ENCODE measurements at places on chromosomes 12 and 14. TPM values are rescaled to one million over a fixed set of nuclear protein-coding genes. Genes with fewer than 3 reads are reported as not detected.

DNA sequence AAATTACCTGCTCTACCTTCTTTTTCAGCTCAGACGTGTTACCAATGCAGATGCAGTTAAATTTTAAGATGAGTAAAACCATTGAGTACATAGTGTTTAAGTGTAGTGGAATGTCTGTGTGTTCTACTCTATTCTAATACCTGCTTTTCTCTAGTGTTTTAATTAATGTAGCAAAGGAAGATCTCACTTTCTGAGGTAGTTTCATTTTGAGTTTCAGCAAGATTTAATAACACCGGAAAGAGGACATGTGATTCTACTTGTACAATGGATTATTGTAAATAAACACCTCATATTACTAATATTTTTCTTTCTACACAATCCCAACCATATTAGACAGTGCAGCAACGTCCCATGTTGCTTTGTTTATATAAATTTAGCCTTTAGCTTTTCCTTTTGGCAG is 315.4 kb downstream of the RAD51B start:
- DNase-seq: no peak

DNA sequence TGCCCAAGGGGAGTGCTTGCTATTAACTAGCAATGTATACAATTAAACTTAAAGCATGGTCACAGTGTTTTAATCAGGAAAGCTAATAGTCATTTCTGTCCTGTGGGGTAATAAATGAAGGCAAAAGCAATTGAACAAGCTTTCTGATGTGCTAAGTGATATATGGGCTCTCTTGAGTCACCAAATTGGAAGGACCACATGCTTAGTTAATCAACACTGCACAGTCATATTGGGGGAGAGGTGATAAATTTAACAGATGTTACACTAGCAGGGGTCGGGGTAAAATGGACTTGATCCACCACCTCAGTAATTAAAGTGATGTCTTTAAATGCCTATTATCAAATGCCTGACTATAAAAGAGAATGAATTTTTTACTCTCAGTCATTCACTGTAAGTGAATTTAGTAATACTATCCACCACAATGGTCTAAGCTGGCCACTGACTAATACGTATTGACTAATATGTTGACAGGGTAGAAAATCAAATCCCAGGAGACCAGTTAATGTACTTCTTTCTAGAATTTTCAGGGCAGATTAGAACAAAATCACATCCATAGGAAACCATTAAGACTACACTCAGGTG is 736.3 kb downstream of the RPS29 start:
- no peak for DNase-seq

GRCh38 chr14:21846227-21846885 is 172.7 kb upstream of the OR4E1 start:
- DNase-seq: no peak

DNA sequence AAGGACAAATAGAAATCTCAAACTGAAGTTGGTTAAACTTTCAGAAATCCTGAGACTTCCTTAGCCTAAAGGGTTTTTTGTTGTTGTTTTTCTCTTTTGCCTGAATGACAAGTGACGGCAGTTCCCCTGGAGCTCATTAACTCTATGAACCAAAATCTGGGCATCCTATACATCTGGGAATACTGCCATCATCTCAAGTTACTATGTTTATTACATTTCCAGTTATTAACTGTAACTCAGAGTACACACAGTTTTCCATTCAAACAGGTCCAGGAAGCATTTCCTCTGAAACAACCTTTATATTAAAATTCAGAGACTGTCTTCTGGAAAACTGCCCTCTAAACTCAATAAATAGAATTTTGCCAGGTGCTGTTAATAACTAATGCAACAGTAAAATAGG is 55.6 kb upstream of the CDKL1 start:
- no peak for DNase-seq

GRCh38 chr12:105567061-105567460 is 236.6 kb downstream of the C12orf75 start:
- no peak for DNase-seq

GRCh38 chr12:119913536-119914330 is 36.6 kb upstream of the CIT start:
- DNase-seq: no peak

- no peak for DNase-seq
These were observed 158.2 kb upstream of the RGS6 start for GRCh38 chr14:71773898-71774481.

GRCh38 chr12:12918781-12919389 is 27.5 kb downstream of the GPRC5A start:
- no peak for DNase-seq

- DNase-seq: no peak
These were observed 37.2 kb downstream of the LRP6 start for GRCh38 chr12:12229556-12230092.

- DNase-seq: no peak
These were observed 12.3 kb downstream of the IL31 start for GRCh38 chr12:122161682-122162081.

DNA sequence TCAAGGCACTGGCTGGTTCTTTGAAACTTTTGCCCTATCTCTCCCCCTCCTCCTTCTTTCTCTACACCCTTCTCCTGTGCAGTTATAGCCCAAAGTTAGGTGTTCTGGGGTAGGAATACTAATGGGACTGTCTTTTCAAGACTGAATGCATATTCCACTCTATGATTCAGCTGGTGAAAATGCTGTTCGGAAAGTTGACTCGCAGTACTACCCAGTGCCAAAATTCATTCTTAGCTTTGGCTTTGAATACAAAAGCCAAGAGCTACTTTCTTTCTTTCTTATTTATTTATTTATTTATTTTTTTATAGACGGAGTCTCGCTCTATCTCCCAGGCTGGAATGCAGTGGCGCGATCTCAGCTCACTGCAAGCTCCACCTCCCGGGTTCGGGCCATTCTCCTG is 249.2 kb downstream of the ETNK1 start:
- no peak for DNase-seq

- no peak for DNase-seq
These were observed 66.8 kb downstream of the BCL11B start for GRCh38 chr14:99205086-99205688.

DNA sequence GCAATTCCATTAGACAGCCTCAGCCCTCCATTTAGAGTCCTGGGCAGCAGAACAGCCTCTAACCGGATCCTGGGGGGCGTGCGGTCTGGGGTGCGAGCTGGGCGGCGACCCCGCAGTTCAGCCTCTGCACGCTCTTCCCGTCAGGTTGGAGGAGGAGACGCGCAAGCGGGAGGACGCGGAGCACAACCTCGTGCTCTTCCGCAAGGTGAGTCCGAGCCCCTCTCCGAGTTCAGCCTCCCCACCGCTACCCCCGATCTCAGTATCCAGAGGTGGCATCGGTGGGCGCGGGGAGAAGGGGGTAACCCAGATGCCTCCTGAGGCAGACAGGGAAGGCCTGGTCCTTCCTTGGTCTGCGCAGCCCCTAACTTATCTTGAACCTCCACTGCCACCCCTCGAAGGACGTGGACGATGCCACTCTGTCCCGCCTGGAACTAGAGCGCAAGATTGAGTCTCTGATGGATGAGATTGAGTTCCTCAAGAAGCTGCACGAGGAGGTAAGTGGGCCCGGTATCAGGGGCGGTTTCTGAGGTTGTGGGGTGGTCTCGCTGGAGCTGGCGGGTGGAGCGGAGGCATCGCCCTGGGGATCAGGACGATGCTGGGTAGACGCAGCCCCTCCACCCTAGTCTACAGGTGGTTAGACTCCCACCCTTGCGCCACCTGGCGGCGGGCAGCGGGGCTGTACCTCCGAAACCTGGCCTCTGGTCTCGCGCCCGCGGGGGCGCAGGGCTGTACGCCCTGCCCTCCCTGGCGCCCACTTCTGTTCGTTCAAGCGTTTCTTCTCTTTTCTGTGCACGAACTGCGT is 1.3 kb downstream of the PRPH start:
- DNase-seq: no peak

DNA sequence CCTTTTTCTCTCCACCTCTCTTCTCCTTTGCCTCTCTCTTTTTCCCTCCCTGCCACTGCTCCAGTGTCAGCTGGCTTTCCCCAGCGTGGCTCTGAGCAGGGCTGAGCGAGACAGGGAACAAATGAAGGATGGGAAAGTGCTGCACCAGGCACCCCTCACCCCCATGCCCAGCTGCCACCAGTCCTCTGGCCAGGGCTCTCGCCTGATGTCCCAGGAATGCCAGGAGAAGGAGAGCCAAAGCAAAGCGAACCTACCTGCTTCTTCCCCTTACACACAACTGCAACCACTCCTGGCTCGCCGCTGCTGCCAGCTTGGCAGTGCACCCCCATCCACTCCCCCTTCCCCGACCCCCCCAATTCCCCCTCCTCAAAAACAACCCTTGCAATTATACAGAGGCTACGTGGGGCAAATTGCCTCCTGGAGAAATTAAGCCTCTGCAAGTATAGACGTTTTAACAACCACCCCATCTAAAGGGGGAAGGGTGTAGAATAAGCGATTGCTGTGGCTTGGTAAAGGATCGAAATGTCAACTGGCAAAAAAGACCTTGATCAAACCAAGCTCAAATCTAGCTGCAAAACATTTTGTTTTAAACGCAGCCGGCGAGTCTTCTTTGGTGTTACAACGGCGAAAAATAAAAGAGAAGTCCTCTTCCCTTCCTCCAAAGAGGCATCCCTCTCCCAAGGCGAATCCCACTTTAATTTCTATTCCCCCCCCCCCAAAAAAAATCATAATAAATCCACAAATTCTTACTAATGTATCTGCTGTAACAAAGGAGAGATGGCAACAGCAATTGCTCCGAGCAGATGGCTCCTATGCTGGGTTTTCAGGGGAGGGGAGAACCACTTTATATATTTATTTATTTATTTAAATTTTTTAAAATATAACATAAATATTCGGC is 2.9 kb downstream of the BCL11B start:
- DNase-seq: no peak

GRCh38 chr12:107253361-107253760 is 160.0 kb upstream of the CRY1 start:
- no peak for DNase-seq

- no peak for DNase-seq
These were observed 177.6 kb downstream of the CALM1 start for GRCh38 chr14:90574188-90575131.

DNA sequence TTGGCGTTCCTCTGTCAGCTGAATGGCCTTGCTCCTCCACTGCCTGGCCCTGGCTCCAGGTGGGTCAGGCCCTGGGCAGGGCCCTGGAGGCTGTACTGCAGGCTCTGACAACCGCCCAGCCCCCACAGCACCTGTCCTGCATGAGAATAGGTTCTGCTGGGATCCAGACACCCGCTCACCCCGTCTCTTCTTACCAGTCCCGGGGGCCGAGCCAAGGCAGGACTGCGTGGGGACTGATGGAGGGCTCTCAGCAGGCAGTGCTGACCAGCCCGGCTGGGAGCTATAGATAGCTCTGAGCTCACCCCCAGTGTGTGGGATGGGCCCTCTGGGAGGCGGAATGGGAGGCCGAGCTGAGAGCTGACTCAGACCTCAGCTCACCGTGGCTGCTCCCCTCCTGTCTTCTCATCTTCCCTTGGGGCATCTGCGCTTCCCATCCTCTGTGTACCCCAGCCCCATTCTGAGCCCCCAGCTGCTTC is 39.6 kb downstream of the TEAD4 start:
- peak; percentile 86 for DNase-seq

GRCh38 chr12:40376533-40377267 is 151.9 kb downstream of the LRRK2 start:
- DNase-seq: no peak

GRCh38 chr12:91077228-91077954 is 19.6 kb upstream of the KERA start:
- DNase-seq: no peak

- DNase-seq: no peak
These were observed 491.8 kb downstream of the NPAS3 start for GRCh38 chr14:33430414-33431035.

GRCh38 chr12:70402597-70402996 is 36.5 kb downstream of the KCNMB4 start:
- no peak for DNase-seq

Gene SELPLG
- 3.6 TPM for total RNA-seq

Gene NEDD1
- 50.6 TPM for total RNA-seq

Gene GNB3
- under 0.01 TPM for total RNA-seq

Gene KCNK13
- total RNA-seq: 0.14 TPM

Gene CIROP
- total RNA-seq: not detected

Gene CCDC177
- not detected for total RNA-seq

Gene SLCO1B1
- not detected for total RNA-seq

Gene CELA1
- total RNA-seq: not detected

Gene KLRC1
- not detected for total RNA-seq

Gene RABGGTA
- 9.2 TPM for total RNA-seq

Measured in uterus (tissue), 4 donors.